Left hindlimb (tissue), 1 donor: ENCODE measurements at places on chromosomes 16 and 17.

DNA sequence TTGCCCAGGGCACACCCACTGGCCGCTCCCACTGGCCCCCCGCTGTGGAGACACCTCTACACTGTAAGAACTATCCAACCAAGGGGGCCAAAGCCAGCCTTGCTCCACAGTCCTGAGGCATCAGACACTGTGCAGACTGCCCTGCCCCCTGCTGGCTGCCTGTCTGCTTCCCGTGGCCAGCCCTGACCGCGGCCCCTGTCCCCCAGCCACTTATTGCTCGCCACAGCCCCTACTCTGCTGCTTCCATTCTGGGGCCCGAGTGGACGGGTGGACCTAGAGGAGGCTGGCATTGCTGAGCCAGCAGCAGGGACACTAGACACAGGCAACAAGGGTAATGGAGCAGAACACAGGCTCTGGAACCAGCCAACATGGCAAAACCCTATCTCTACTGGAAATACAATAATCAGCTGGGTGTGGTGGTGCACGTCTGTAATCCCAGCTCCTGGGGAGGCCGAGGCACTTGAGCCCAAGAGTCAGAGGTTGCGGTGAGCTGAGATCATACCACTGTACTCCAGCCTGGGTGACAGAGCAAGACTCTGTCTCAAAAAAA lies 19.7 kb upstream of the LRRC37A3 start:
- DNase-seq = no peak

DNA sequence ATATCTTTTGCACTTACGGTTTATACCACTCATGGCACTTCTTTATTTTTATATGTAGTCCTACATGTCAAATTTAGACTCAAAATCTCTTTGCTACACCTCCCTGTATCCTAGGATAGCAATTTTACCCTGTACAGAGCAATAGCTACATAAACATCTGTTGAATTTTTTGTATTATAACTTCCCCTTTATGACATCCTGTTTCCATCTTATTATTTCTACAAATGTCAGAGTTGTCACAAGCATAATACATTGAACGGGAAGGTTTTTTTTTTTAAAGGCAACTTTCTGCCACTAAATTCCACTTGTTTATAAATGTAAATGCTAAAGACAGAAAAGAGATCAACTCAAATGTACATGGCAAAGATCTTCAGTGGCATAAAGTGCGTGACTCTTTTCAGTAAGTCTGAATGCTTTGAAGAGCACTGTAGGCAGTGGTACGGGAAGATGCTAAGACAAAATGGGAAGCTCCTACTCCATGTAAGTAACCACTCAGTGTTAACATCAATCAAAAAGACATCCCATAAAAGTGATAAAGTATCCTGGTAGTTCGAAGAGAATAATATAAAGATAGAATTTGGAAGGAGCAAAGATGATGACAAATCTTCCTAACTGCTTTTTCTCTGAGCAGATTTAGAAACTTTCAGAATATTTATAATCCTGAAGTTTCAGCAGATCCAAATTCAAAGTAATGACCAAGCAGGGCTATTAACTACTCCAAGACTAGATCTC lies 26.8 kb downstream of the GNA13 start:
- DNase-seq = no peak

GRCh38 chr16:53142823-53143568 lies 88.2 kb downstream of the CHD9 start:
- no peak for DNase-seq

DNA sequence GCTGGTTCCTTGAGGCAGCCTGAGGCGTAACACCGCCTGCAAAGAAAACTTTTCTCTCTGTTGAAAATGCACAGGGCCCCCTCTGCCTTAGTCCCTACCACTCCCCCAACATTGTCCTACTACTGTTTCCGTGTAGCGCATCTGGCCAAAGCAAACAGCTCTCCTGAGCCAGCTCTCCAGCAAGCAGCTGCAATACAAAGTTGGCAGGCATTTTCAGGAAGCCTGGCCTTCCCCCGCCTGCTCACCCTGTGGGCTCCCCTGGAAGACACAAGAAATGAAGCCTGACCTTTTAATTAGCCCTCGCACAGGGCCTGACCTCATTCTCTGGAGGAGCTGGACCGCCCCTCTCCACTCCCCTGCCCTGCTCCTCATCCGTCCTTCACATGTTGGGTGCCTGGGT lies 66.7 kb downstream of the SOX9 start:
- peak; percentile 82 for DNase-seq

- no peak for DNase-seq
Measured at GRCh38 chr17:42704837-42705494, 22.6 kb downstream of the CNTNAP1 start.

DNA sequence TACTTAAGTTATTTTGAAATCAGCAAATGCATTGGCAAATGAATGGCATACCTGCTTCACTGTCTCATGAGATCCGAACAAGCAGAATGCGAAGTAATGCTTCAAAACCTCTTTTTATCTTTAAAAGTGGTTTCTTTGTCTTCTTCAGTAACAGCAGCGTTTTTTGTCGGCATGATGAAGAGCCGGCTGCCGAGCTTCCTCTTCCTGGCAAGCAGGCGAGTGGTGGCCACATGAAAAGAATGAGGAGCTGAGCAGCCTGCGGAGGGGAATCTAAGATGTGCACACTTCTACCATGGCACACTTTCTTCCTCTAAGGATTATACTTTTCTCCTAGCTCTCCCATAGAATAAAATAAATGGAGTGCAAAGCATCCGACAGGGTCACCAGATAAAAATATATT lies 42.4 kb upstream of the AKTIP start:
- DNase-seq = no peak

DNA sequence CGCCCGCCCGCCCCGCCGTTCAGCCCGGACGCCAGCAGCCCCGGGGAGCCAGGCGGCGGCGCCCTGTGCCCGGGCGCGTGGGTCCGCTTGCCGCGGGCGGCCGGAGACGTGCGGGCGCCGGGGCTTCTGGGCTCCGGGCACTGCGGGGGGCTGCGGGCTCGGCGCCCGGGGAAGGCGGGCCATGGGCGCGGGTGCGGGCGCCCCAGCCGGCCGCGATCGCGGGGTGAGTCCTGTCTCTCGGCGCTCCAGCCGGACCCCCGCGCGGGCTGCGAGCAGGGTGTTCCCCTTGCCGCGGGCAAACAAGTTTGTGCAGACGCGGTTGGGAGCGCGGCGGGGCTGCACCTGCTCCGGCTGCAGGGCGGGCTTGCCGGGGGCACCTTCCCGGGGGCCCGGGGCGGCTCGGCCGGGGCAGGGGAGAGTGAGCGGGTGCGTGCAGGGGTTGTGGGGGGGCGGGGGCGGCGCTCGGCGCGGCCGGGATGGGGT lies 292 bp downstream of the WSCD1 start:
- peak; percentile 40 for DNase-seq

- DNase-seq = no peak
Measured at GRCh38 chr17:75983501-75984181, 4.6 kb downstream of the TEN1 start.

- peak; percentile 89 for DNase-seq
Measured at GRCh38 chr17:2075336-2076086, 20.6 kb downstream of the HIC1 start.

DNA sequence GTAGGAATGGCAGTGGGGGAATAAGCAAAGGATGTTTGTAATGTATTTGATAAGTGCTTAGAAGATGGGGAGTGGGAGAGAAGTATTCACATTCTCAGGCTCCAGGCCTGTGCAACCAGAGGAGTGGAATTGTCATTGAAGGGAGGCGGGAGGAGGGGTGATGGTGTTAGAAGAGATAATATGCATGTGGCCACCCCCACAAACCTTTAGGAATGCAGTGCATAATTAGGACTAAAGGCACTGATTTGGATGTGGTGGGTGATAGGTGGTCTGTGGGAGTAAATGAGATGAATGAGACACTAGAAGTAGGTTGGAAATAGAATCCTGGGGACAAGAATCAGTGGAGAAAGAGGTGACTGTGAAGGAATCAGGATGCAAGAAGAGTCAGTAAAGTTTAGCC lies 27.1 kb downstream of the UTP18 start:
- no peak for DNase-seq

GRCh38 chr17:29587591-29587990 lies 1.9 kb downstream of the GIT1 start:
- no peak for DNase-seq

DNA sequence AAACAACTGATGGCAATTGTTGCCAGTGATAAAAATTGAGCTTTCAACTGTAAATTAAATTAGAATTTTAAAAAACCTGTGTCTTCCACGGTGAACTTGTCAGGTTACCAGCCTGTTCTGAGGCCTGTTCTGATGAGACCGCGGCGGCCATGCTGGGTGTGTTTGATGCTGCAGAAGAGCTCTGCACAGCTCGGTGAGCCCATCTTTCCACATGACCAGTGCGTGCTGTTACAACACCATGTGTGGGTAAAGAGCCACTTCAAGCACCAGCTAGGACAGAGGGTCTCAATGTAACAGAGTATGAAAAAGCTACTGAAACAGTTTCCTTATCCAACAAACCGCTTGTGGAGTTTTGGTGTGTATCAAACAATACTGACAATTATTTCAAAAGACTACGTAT lies 48.5 kb downstream of the RPTOR start:
- DNase-seq = no peak

DNA sequence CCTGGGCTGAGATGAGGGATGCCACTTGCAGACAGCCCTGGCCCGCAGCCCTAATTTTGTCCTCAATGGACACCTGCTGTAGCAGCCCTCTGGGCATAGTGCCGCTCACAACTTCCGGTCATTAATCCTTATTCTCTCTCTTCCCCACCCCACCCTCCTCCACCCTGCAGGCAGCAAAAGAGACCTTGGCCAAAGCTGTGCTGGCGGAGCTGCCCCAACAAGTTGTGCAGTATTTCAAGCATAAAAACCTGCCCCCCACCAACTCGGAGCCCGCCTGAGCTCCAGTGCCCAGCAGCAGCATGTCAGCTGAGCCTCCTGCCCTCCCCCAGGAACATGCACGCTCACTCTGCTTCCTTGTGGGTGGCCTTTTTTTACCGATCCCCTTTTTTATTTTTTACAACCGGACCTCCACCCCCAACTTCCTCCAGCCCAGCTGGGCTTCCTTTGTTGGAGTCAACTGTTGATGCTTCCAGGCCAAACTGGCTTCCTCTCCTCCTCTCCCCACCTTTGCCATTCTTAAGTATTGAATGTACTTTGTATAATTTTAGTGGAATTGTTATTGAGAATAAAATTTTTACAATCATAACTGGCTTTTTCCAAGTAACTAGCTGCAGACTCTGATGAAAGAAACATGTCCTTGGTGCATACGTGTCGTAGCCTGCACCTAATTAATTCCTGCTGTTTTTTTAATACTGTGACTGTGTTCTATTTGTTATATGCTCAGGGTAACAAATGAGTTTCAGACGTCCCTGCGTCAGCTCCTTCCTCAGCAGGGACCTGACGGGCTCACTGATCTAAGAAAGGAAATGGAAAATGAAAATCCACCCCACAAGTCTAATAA lies 38.2 kb downstream of the PSME3IP1 start:
- DNase-seq = peak; percentile 50

GRCh38 chr17:76014100-76014924 lies 12.8 kb downstream of the EVPL start:
- DNase-seq = peak; percentile 66

- DNase-seq = no peak
Measured at GRCh38 chr17:65143889-65144604, 6.9 kb downstream of the RGS9 start.

GRCh38 chr17:78438694-78439325 lies 60.4 kb downstream of the PGS1 start:
- DNase-seq = no peak

DNA sequence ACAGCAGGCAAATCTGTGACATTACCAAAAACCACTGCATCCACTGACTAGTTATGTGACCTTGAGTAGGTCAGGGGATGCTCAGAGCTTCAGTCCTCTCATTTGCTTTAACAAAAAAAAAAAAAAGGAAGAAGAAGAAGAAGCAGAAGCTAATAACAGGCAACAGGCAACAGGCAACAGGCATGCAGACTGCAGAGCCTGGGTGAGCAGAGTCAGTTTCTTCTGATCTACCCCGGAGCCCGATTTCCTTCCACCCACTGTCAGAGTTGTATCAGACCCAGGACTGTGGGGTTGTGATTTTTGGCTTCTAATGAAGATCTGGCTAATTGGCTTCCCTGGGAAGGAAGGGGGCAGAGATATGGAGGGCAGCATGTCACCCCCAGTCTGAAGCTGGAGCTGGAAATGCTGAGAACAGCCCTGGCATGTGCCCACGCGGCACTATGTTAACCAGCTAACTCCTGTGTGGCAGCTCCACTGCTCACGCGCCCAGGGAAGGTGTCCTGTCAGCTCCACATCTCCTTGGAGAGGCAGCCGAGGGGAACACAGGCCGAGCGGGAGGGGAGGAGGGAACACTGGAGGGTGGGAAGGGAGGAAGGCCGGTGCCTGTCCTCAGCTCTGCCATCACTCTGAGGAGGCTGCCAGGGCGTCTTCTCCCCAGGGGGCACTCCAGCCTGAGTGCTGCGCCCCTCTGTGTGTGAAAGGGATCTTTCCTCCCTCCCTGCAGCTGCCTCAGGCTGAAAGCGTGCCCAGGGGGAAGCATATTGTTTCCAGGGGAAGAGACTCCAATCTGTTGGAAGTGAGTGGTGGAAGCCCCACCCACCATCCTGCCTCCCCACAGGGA lies 17.6 kb downstream of the SRCIN1 start:
- DNase-seq = no peak

GRCh38 chr16:23871924-23872323 lies 36.1 kb downstream of the PRKCB start:
- DNase-seq = no peak

- DNase-seq = peak; percentile 77
Measured at GRCh38 chr17:17737961-17738894, 57.0 kb downstream of the RAI1 start.

GRCh38 chr16:85057948-85058347 lies 30.4 kb downstream of the KIAA0513 start:
- no peak for DNase-seq

GRCh38 chr16:74626741-74627416 lies 20.0 kb upstream of the GLG1 start:
- no peak for DNase-seq

DNA sequence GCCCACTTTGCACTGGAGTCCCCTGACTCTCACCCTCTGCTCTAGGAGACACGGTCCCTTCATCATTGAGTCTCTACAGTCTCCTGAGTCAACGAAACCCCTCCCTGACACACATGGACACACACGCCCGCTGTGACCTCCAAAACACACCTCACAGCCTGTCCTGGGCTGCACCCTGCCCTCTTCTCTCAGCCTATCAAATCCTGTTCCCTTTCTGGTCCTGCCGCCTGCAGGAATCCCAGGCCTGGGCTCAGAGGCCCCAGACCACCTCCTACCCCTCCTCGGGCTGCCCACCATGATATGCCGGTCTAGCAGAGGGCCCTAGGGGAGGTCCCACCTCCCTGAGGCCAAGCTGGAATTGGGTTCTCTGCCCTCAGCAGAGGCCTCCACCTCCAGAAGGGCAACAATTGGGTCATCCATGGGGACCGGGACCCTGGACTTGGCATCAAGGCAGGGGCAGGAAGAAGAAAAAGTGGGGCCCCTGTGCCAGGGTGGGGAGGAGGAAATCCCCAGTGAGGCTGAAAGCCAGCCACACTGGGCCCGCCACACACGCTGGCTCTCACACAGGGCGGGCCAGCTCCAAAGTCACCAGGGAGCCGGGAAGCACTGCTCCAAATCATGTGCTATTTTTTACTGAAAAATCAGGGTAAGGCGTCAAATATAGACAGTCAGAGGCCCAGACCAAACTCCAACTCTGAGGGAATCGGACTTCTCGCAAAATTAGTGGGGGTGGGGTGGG lies 3.4 kb downstream of the PPP1R9B start:
- DNase-seq = peak; percentile 30

- DNase-seq = no peak
Measured at GRCh38 chr16:81798311-81799137, 19.4 kb downstream of the PLCG2 start.

GRCh38 chr17:69030169-69030568 lies 30.6 kb downstream of the ABCA9 start:
- DNase-seq = no peak
